ENCODE measurements at places on chromosomes 12 and 14.

- DNase-seq, result no peak
Measured at GRCh38 chr14:73188501-73188911, 48.8 kb upstream of the PAPLN start.

DNA sequence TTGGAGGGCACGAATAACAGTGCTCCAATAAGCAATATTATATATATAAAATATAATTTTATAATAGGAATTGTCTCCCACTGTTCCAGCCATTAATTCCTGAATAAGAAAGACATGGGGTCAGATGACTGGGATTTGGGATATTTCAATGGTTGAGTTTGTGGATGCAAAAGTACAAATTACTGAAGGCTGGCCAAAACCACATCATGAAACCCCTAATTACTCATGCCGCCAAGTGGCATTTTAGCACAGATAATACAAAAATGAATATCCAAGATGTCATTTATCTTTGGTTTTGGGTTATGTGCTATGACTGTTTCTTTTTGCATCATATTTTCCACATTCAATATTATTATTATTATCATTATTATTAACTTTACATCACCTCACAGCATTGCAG, 261.4 kb upstream of the TBX3 start:
- no peak for DNase-seq

DNA sequence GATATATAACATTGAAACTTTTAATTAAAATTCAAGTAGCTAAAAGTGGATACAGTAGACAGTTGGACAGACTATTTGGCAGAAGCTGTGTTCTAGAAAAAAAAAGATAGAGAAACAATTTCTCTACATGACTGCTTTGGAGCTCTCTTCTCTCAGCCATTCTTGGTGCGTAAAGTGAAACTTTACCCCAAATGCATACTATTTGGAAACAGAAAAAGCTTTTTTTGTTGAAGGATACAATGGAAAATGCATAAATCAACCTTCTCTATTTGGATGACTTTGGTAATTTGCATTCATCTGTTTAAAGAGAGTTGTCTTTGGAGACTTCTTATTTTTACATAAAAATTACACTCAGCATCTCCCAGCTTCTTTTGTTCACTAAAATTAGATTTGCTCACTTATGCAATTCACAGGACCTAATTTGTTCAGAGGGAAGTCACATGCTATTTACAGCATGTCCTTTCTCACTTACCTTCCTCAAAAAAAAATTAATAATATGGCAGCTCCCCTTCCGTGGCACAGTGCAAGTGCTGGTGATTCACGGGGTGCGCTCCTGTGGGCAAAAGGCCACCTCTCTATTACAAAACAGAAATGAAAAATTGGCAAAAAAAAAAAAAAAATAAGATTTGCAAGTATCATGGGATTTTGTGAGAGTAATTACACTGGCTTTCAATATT, 498.9 kb downstream of the RERGL start:
- no peak for DNase-seq

DNA sequence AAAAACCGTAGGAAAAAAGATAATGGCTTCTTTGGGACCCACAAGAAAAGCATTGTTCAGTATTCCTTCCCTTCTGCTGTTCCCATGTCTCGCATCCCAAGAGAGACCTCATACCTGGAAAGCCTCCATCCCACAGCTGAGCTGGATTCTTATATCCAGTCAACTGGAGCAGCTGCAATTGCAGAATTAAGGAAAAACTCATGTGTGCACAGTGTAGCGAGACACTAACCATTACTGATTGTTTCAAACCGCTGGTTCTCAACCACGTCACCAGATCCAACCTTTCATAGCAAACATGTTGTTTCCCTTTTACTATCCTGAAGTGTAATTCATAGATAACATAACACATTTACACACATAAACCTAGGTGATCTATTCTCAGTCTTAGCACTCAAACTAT, 5.5 kb upstream of the RNASE10 start:
- no peak for DNase-seq

DNA sequence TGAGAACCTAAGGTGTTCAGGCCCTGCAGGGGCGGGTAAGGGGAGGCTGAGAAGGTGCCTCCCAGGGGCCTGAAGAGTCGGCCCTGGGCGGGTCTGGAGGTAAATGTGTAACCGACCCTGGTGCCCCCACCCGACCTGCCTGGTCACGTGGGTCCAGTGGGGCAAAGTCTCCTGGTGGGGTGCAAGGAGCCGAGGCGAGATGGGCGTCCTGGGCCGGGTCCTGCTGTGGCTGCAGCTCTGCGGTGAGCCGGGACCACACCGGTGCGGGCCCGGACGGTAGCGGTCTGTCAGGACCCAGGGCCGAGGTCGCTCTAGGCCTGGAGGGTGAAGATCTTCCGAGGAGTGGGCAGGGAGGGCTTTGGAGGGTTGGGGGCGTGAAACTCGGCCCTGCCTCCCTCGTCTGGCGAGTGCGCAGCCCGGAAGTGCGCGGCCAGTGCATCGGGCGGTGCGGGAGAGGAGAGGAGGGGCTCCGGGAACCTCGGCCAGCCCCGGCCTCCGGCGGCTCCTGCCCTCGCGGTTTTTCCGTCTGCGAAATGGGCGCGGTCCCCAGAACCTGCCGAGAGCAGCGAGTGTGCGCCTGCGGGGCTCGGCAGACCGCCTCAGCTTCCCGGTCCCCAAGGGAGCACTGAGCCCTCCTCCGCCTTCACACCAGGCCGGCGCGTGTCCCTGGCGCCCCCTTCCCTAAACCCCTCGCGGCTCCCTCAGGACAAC, at the start of gene AMN:
AMN (plus strand) TSS at position 174 of the 711 bp plus-strand sequence; CDS start at position 200, 26 bp downstream.
- no peak for DNase-seq

GRCh38 chr14:37569729-37570128, 25.3 kb downstream of the FOXA1 start:
- no peak for DNase-seq

- DNase-seq, result peak; percentile 32
Measured at GRCh38 chr12:109962398-109962797, 33.8 kb downstream of the GIT2 start.
